KBM-7 (cell line): ENCODE measurements at places on chromosomes 7 and 10.

- DNase-seq: no peak
Observed at GRCh38 chr7:105621617-105622016, 40.3 kb upstream of the EFCAB10 start.

GRCh38 chr7:7688956-7689355 is 29.5 kb downstream of the RPA3 start:
- no peak for DNase-seq

GRCh38 chr7:129854401-129854800 is 98.4 kb downstream of the UBE2H start:
- DNase-seq: no peak

DNA sequence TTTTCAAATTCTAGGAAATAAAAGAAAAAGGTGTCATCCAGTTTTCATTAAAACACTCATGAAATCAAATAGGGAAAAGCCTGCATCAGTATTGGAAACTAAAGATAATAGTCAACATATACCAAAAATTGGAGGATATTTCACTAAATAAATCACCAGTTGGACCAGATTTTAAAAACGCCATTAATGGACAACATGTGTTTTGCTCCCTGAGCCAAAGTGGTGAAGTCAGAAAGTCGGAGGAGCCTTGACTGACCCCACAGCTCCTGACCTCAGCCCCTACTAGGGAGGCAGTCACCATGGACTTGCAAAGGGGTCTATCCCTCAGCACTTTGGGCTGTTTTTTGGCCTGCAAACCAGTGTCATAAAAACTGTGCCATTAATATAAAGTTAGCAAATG is 98.3 kb upstream of the SEC61G start:
- no peak for DNase-seq

DNA sequence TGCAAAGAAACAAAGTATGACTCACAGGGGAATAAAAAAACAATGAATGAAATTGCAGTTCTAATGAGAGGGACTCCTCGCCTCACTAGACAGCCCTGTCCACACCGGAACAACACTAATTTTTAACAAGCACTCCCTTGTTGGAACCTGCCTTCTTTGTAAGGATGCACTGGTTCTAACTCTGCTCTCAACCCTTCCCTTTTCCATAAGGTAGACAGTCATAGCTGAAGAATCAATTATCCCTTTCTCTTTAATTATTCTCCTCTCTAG is 65.1 kb downstream of the TSPAN12 start:
- no peak for DNase-seq

DNA sequence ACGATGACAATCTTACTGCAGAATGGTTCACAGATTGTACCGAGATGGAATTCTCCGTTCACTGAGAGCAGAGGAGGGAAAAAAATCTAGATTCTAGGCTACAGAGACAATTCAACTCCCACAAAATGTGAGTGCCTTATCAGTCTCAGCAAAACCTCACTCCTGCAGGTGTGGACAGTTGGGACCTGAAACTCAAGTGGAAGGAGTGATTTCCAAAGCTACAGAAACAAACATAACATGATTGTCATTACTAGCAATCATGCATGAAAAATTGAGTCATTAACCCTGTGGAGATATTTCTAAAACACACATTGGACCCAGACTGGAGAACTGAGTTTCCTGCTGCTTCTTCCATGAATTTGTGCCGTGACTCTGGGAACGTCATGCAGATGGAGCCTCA is 70.3 kb downstream of the CALML3 start:
- DNase-seq: no peak

DNA sequence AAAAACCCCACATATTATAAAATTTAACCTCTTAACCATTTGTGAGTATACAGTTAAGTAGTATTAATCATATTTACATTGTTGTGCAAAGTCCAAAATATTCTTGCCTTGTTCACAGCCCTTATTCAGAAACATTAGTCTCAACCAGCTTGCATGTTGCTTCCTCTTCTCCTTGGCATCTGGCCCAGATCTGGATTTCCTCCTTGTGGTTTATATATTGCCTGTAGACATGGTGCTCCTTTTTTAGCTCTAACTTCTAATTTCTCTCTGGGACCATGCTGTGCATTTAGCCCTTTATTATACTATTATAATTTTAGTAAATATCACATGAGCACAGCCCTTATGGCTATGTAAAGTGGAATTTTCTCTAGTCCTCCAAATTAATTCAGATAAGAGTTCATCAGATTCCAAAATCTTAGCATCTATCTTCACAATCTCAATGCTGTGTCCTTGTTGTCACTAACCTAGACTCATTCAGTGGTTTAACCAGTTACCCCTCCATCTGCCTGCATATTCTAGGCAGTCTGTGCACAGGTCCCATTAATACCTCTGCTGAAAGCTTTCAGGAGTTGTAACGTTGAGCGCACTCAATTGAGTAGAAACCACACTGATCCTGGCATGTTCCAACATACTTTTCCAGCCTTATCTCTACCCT is 7.9 kb downstream of the CPED1 start:
- DNase-seq: peak; percentile 88

- DNase-seq: no peak
Observed at GRCh38 chr10:34938399-34938670, 123.2 kb upstream of the PARD3 start.

DNA sequence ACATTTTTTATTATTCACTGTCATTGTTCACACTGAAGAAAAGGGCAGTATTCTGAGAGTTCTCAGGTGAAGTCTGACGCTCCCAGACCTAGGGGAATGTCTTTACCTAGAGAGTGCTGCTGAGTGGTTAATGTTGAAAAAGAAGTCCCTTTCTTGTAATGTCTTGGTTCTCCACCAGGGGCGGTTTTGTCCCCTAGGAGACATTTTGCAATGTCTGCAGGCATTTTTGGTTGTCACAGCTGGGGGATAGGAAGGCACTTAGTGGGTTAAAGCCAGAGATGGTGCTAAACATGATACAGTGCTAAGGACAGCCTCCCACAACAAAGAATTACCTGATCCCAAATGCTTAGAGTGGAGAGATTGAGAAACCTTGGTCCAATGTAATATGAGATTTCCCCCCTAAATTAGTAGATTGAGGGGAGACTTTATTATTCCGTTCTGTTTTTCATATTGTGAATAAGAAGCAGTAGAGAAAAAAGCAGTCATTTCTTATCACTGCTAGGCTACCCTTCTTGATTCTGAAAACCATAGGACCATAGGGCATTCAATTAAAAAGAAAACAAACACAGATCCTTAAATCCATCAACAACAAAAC is 13.1 kb downstream of the UMAD1 start:
- DNase-seq: peak; percentile 60

GRCh38 chr10:63628526-63629362 is 107.5 kb downstream of the REEP3 start:
- DNase-seq: peak; percentile 94

DNA sequence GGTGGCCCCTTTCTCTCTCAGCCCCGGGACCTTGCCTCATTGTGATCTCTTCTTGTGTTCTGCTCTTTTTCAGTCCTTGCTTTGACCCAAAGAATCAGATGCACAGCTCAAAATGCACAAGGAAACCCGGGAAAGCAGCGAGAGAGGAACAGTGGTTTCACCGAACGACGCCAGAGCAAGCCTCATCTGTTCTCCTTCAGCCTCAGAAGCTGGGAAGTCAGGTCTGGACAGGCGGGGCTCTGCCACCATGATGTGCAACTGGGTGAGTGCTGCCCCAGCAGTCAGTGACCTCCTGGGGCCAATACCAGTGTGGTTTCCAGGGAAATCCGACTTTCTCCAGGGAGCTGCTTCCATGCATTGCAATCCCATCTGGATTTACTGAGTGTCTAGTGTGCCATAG is 133.4 kb downstream of the PRKCQ start:
- DNase-seq: no peak

DNA sequence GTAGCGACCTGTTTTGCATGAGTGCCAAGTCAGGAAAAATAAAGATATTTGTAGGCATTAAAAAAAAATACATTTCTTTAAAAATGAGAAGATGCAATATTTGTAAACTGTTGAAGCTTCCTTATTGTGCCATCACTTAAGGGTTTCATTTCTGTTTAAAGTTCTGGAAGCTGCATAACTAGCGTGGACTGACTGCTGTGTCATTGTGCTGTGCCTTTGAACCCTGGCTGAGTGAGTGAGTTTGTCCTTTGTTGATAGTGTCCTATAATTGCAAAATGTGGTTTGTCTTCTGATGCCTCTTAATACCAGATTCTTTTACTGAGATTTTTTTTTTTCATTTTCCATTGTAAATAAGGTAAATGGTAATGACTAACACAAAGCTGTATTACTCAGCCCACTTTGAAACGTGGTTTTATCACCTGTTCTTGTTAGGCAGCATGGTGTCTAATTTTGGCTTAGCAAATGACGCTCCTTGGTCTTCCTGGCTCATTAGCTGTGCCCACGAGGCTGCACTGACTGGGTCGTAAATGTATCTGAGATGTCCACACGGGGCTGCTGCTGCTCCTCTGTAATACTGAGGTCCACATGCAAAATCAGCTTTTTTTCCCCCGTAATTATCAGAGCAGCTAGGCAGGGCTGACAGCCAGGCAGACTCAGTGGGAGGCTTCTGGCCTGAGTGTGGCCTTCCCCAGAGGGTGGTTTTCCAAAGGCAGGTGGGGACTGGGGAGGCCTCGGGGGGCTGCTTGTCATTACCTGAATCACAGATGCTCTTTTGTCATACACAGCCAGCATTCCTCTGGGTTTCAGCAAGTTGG is 14.8 kb downstream of the ZSCAN25 start:
- DNase-seq: peak; percentile 18

DNA sequence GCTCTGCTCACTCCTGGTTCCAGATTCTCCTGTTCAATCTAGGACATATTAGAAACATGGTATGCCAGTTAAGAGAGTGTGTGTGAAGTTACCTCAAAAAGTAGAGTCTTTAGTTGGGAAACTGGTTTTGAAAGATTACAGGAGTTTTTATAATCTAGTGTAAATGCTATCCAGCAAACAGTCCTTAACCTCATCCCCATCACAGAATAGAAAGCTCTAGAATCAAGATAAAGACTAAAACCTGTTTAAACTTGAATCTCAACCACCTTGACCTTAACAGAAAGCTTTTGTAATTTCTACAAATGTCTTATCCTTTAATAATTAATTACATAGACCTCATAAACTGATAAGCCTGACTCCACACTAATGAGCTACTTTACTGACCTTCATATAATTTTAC is 1288.7 kb upstream of the SORCS1 start:
- no peak for DNase-seq

- no peak for DNase-seq
Observed at GRCh38 chr7:1610013-1610677, 40.3 kb upstream of the PSMG3 start.

DNA sequence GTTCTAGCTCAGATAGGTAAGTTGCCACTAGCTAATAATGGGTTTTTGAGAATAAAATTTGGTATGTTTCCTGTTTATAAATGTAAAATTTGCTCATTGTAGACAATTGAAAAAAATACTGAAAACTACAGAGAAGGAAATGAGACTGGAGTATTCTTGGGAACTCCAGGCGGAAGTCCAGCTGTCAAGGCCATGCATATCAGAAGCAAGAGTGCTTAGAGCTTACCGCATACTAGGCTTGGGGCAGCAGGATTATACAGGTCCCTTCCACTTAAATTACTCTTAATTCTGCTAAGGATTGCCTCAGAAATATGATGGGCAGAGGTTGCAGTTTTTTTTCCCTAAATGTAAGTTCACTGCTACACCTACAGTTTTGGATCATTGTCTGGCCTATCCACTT is 26.6 kb downstream of the UMAD1 start:
- no peak for DNase-seq

DNA sequence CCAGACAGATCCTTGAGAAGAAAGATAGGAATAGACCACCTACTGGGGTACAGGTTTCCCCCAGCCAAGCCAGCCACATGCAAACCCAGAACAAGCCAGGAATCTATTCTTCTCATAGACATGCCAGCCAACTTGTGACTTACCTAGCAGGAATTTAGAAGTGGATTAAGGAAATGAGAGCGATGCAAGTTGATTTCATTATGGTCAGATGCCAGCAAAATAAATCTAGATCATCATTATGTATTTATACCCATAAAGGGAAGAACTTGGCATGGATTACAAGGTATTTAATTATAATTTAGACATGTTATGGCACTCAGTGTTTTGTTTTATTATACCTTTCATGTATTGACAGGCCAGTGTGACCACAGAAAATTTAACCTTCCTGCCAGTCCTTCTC is 32.8 kb downstream of the SLC35G1 start:
- no peak for DNase-seq

GRCh38 chr10:102334101-102334500 is 61.4 kb upstream of the NFKB2 start:
- DNase-seq: no peak

DNA sequence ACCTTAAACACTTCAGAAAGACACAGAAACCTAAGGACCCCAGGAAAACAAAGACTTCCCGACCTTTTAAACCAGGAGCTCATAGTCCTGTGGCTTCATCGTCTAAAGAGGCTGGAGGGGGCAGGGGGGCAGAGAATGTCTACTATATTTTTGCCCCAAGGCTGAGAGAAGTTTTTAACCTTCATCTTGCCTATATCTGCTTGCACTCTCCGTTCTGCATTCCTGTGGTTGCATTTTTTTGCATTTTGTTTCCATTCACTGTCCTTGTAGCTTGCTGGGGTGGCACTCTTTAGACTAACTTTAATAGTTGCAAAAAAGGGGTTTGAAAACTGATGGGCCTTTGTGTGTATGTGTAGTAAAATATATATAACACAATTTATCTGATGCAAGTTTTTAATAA is 23.7 kb downstream of the PRKAR2B start:
- no peak for DNase-seq

GRCh38 chr10:120634659-120635058 is 177.6 kb downstream of the PLPP4 start:
- no peak for DNase-seq

GRCh38 chr10:133324198-133324792 is 12.4 kb downstream of the CALY start:
- no peak for DNase-seq

DNA sequence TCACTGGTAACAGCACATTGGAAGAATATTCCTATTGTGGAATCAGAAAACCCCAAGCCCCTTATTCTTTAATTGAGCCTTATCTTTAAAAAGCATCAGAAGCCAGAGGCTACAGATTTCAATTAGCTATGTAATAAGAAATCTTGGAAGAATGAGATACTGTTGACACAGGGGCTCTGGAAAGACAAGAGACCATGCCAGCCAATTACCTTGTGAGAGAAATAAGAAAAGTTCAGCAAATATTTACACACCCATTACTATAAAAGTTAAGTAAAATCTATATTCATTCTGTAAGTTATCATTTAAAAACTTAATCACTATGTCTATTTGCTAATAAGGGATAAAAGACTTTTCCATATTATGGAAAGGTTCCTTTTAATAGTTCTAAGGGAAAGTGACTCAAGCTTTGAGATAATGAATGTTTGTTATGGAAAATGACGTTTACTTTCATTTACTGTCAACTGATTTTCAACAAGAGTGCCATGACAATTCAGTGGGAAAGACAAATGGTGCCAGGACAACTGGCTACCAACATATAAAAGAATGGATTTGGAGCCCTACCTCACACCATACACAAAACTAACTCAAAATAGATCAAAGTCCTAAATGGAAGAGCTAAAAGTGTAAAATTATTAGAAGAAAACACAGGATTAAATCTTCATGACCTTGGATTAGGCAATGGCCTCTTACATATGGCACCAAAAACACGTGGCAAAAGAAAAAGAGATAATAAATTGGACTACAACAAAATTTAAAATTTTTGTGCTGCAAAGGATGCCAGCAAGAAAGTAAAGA is 28.3 kb downstream of the ZFAND2A start:
- DNase-seq: no peak

GRCh38 chr7:65892835-65893234 is 20.0 kb downstream of the VKORC1L1 start:
- DNase-seq: no peak
